ENCODE measurements at places on chromosomes 13 and 19.

DNA sequence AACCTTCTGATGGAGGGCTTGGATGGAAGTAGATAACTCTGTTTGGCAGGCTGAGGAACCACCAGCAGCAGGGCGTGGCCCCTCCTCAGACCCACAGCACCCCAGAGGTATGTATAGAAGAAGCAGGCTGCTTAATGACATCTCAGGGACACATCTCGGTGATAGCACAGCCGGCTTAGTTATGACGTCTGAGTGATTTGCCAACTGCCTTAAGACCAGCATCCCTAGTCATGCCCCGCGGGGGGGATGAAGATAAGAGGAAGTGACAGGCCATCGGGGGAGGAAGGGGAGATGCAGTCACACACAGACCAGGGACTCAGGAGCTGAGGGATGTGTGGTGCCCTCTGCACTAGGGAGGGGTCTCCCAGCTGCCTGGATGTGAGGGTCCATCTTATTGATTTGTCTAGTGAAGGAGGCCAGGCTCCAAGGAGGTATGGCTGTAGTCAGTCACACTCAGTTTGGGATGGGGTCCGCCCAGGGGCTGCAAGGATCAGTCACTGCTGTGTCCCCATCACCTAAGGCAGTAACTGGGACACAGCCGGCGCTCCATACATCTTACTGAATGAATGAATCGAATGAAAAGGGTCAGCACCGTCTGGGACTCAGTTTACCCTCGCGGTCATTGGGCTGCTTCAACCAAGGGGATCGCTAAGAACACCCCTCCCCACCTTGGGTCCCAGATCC, 19.2 kb upstream of the ERCC1 start:
- DNase-seq = peak; percentile 59

- no peak for DNase-seq
Observed at GRCh38 chr13:54705738-54706137, 1677.1 kb downstream of the OLFM4 start.

DNA sequence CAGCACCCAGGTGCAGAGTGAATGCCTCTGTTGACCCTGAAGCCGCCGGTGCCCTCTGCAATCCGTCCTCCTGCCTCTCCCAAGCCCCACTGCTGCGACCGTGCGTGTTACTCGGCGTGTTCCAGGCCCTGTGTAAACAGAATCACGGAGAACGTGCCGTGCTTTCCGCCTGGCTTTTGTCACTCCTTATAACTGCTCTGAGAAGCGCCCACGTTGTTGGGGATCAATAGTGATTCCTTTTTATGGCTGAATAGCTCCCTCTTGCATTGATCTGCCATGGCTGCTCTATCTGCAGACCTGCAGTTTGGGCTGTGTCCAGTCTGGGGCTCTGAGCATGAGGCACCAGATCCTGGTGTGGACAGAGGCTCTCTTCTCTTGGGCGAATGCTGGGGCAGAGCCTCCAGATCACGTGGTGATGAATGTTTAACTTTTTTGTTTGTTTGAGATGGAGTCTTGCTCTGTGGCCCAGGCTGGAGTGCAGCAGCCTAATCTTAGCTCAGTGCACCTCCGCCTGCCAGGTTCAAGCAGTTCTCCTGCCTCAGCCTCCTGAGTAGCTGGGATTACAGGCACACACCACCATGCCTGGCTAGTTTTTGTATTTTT, 15.8 kb downstream of the ADPRHL1 start:
- peak; percentile 7 for DNase-seq

- no peak for DNase-seq
Observed at GRCh38 chr13:103283451-103283820, 217.2 kb upstream of the SLC10A2 start.

GRCh38 chr19:39405261-39405957, 1.2 kb upstream of the ZFP36 start:
- DNase-seq = no peak

- DNase-seq = no peak
Observed at GRCh38 chr19:9729162-9729561, 39.4 kb downstream of the ZNF846 start.

- no peak for DNase-seq
Observed at GRCh38 chr13:50644081-50644871, 199.2 kb downstream of the DLEU7 start.

- DNase-seq = peak; percentile 62
Observed at GRCh38 chr19:32976223-32976805, 4.3 kb downstream of the FAAP24 start.

DNA sequence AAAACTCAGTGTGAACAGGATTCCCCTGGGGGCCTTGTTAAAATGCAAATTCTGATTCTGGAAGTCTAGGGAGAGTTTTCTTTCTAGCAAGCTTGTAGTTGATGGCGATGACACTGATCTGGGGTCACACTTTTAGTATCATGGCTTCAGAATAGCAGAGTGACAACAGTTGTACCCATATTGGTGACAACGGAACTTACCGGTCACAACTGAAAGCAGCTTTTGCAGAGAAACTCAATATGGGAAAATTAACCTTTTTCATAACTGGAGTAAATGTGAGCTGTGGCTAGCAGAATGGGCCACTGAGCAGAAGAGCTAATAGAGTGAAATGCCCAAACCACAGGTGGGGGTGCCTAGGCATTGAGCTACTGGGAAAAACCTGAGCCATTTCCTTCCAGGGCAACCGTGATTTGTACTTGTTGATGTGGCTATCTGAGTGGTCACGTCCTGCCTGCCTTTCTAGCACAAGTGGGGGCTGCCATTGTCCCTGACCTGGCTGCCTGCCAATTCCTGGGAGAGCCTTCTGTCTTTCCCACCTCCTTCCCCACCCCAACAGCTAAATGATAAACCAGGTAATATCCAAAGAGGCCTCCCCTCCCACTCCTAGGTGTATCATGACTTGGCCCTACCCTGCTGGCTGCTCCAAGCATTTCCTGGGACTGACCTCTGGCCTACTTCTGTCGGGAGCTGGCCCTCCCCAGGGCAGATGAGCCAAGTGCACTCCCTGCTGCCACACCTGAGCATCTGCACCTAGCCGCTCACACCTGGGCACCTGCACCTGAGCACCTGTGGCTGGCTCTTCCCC, 1.7 kb upstream of the SLC10A2 start:
- DNase-seq = no peak

DNA sequence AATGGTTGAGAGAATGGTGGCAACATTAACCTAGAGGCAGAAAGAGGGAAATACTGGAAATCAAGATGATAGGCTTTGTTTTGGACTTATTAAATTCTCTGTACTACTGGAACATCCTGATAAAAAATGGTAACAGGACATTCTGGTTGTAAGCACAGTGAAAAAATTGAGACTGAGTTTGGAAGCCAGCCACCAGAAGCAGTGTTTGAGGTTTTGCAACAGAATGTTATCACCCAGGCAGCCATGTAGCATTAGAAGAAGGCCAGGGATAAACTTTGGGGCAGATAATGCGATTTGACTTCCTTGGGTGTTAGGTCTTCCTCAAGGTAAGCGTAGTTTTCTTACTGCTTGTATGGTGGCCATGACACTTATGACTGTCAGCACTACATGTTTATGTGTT, 307.4 kb downstream of the ATP8A2 start:
- DNase-seq = no peak
